ENCODE measurements at places on chromosomes 12 and 14.
A peak's percentile ranks its signal among the peaks of the same experiment; 100 is the strongest.

- no peak for DNase-seq
Measured at GRCh38 chr12:116028619-116029018, 248.9 kb downstream of the MED13L start.

- DNase-seq = no peak
Measured at GRCh38 chr12:110002676-110003515, 3.7 kb downstream of the ANKRD13A start.

- no peak for DNase-seq
Measured at GRCh38 chr12:79444089-79444488, 246.7 kb downstream of the PAWR start.

GRCh38 chr12:12334367-12335040 is 15.5 kb downstream of the MANSC1 start:
- DNase-seq = peak; percentile 45

DNA sequence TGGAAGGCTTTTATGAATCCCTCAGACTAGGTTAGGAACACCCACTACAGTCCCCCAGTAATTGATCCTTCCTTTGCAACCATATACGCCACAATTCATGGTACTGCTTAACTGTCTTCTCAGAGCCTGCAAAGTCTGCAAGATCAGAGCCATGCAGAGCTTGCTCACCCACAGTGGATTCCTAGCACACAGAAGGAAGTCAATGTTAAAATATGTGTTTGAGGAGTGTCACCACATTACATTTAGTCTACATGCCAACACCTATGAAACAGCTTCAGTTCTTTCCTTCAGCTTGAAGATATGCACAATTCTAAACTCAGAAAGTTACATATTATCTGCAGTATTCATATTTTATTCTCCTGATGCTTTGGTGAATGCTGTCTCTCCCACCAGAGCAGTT is 138.5 kb downstream of the NDUFA12 start:
- DNase-seq = no peak

GRCh38 chr14:61126603-61127498 is 145.8 kb downstream of the SLC38A6 start:
- DNase-seq = no peak

- no peak for DNase-seq
Measured at GRCh38 chr12:69112616-69113015, 126.8 kb upstream of the CPSF6 start.

- DNase-seq = no peak
Measured at GRCh38 chr14:104140463-104141331, 2.3 kb downstream of the KIF26A start.

- no peak for DNase-seq
Measured at GRCh38 chr14:86940106-86940505, 1052.9 kb downstream of the GALC start.

DNA sequence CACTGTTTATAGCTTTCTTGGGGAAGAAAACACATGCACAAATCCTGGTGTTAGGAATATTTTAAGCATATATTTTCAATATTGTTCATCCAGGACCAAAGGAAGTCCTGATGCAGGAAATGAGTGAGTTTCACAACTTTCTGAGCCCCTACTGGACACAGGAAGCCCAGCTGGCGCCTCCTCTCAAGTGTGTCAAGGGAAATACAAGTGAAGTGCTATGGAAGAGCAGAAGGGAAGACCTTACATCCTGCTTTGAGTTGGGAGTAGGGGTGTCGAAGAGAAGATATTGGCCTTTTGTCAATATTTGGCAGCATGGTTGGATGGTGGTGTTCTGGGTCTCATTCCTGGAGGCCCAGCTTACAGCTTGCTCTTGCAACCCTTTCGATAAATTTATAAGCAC is 66.1 kb upstream of the ZDHHC17 start:
- DNase-seq = no peak

DNA sequence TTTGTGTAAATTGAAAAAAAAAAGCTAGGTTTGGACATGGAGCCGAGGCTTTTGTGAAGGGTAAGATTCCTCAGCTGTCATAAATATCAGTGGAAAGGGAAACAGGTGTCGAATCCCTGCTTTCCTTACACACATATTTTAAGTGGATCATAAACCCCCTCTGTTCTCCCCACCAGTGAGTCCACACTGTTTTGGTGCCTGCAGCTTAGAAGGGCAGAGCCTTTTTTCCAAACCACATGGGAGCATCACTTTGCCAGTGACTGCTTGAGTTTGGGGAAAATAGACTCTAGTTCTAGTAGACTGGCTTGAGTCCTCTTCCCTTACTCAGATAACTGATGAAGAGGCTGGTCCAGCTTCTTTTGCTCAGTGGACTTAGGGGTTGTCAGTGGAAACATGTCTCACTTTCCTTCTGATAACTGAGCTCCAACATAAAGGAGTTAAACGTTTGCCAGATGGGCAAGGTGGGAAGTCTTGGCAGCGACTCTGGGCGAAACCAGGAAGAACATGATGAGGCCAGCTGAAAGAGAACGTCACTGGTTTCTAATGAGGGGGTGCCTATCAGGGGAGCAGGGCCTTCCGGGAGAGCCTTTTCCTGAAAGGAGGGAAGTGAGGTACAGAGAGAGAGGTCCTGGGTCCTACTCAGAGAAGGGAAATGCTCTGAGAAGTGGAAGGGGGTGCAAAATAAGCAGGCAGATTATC is 168.1 kb upstream of the PARP11 start:
- no peak for DNase-seq

GRCh38 chr12:126359216-126359615 is 1294.0 kb downstream of the AACS start:
- no peak for DNase-seq

DNA sequence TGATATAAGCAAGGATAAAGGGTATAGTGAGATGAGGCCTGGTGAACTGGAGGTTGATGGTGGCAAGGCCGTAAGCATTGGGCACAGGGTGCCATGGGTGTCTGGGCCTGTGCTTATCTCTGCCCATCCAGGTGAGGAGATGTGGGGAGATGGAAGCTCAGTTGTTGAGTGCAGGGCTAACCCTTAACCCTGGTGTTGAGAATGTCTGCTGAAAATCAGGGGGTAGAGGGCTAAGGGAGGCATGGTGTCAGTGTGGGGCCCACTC is 86.1 kb downstream of the SYNE2 start:
- no peak for DNase-seq

- no peak for DNase-seq
Measured at GRCh38 chr12:80938397-80938796, 663 bp upstream of the LIN7A start.

DNA sequence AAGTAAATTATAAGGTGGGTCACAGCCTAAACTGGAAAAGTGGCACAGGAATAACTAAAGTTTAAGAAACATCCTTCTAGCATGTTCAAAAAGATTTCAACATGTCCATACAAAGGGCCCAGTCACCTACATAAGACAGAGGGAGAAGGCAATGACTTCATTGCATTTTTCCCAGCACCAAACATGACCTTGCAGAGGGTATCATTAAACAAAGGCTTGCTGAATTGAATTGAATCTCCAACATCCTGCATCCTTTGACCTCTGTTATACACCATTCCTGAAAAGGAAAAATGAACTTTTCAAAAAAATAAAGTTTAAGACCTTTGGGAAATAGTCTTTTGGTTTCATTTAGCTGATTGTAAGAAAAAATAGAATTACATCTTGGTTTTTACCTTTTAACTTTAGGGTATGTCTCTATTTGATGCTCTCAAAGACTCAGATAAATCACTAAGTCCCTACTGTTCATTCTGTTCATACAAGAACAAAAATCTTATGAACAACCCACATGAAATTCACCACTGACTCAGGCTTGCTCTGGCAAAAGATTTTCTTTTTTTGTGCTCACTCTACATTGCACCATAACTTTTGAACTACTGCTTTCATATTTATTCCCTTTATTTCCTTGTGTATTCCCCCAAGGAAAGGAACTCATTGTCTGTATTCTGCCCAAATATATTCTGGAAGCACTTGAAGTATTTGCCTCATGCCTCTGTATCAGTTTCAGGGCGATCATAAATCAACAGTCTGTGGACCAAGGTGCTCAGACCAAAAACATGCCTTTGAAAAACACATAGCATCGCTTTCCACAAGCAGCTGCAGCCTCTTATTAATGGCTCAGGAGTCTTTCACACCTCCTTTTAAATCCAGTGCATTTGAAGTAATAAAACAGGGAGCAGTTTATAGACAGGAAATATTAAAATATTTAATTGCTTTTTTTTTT is 121.7 kb downstream of the DUSP6 start:
- DNase-seq = no peak

- DNase-seq = no peak
Measured at GRCh38 chr14:36998686-36999085, 173.7 kb downstream of the SLC25A21 start.

All from stimulated activated CD8-positive, alpha-beta memory T cell treated with anti-CD3 and anti-CD28 coated beads, Interleukin-7, amount 100 ng/mL, for 4 hours (primary cell).